ENCODE measurements at places on chromosomes 5 and 9.

DNA sequence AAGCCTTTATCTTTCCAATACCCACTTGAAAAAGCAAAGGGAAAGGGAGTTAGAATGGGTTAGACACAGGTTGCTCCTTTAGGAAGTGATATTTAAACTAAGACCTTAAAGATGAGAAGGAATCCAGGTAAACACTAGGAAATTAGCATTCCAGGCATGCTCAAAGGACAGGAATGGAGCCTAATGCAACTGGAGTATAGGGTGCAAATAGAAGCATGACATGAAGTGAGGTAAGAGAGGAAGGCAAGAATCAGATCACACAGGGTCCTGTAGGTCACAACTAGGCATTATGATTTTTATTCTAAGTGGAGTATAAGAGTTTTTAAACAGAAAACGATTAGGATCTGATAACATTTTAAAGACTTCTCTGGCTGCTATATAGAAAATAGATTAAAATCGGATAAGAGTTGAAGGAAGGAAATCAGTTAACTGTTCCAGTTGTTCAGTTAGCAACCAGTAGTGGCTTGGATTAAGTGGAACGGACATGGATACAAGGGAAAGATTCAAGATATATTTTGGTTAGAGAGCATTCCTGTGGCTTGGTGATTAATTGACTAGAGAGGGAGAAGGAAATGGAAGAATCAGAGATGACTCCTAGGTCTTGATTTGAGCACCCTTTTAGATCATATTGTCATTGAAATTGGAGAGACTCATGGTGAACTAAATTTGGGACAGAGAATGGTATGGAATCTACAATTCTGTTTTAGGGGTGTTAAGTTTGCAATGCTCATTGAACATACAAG is 95.9 kb downstream of the FBXO4 start:
- peak; percentile 7 for DNase-seq

DNA sequence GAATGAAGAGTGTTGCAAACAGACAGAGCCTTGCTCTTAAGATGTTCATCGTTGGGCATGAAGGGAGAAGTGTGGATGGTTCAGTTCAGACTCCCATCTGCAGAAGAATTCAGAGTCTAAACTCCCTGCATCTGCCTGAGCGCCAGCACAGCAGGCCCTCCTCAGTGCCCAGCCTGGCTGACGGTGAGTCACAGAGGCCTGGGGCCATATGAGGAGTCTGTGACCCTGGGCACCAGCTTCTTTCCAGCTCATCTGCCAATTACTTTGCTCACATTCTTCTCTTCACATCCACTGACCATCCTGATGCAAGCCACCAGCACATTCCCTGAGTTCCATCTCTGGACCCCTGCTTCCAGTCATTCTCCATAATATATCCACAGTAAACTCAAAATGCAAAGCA is 401.1 kb upstream of the TRPC7 start:
- no peak for DNase-seq

- DNase-seq, result no peak
These were observed 16.4 kb downstream of the MAN2A1 start for GRCh38 chr5:109706095-109706494.

- peak; percentile 74 for DNase-seq
These were observed 1.2 kb downstream of the CDC14B start for GRCh38 chr9:96618209-96619123.

GRCh38 chr5:36417668-36418067 is 116.0 kb upstream of the RANBP3L start:
- no peak for DNase-seq

GRCh38 chr9:131943351-131943841 is 136.3 kb downstream of the MED27 start:
- no peak for DNase-seq

DNA sequence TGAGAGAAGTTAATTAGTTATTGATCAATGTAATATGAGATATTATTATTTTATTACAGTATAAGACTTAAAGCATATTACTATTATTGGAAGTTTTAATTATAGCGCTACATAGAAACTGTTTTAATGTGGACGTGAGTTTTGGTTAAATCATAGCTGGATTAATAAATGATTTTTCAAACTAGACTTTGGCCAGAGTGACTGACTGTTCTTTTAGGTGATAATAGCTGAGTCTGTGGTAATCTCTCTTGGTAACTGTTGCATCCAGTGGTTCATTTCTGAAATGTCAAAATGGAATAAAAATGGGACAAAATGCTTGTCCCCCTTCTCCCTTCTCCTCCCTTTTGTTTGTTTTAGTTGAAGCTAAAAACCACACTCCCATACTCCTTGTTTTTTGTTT is 28.1 kb downstream of the ANKHD1 start:
- DNase-seq, result no peak

- DNase-seq, result no peak
These were observed 23.9 kb upstream of the ANKRD55 start for GRCh38 chr5:56257010-56257409.

DNA sequence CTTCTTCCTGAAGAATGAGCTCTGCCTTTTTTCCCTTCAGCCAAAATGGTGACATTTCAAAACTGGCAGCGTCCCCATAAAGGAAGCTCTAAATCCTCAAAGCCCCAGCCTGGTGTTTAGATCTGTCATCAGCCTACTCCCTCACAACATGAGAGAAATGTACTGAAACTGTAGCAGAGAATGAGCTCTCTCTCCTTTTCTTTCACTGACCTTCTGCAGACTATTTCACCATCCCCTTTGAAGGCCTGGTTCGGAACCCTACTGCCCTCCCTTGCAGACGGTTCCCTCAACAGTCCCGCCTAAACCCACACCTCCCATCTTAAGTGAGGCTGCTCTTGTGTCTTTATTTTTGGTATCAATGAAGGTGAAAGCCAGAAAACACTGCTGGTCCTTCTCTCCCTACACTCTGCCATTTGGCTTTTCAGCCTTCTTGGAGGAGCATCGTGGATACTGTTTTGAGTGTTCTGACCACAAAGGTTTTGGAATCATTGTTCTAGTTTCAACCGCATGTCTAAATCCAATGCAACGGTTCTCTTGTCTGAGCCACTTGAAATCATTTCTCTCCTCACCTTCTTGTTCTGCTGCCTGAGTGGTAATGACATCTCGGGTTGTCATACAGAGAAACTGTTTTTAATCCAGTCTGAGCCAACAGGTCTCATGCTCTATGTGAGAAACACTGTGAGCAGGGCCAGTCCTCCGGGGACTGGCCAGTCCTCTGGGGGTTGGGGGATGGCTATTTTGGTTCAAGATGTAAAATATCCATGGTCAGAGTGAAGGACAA is 39.0 kb downstream of the ITK start:
- no peak for DNase-seq

- DNase-seq, result no peak
These were observed 30.0 kb downstream of the PLPP7 start for GRCh38 chr9:131319486-131319885.

DNA sequence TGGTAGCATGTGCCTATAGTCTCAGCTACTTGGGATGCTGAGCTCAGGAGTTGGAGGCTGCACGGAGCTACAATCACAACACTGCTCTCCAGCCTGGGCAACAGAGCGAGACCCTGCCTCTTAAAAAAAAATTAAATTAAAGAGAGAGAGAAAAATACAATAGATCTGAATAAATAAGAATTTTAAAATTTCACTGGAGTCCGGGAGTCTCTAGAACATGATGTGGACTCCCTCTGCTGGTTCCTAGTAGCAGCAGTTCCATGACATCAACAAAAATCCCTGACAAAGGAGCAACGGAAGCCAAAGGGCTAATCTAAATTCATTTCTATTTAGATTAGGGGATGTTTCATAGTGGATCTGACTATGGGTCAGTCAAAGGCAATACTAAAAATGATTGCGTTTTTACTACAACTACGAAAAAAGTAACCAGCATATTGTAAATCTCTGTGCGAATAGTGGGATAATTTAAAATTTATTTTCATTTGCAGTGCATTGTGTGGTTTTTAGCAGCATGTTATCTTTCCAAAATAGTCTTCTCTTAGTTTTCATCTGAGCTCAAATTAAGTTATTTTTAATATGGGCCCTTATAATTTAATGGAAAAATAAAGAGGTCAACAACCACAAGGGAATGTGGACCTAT is 6.7 kb downstream of the INIP start:
- DNase-seq, result peak; percentile 66

DNA sequence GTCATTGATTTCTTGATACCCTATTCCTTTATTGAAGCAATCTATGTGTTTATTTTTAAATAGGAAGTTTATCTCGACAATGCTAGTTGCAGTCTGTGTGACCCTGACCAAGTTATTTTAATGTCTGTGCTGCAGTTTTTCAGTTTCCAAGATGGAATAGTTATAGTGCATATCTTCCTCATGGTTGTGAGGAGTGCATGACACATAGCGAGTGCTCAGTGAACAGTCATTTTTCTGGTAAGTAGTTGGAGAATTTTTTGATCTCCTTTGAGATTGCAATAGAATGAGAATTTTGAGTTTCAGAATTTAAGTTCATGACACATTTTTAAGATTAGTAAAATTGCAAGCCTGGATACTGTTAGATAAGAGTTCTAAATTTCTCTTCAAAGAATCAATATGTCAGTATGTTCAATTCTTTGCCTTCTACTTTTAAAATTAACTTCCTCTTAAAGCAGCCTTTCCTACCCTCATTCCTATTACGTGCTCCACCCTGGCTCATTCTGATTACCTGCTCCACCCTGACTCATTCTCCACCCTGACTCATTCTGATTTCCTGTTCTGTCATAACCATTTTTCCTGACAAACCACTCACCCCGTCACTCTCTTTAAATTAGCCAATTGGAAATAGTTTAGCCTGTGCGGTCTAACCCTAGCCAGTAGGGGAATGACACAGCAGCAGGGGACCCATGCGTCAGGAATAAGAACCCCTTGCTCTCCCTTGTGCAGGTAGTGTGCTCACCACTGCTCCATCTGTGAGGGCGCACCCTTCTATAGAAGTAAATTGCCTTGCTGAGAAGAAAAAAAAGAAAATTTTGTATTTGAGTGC is 30.7 kb downstream of the SPIN1 start:
- DNase-seq, result peak; percentile 52

DNA sequence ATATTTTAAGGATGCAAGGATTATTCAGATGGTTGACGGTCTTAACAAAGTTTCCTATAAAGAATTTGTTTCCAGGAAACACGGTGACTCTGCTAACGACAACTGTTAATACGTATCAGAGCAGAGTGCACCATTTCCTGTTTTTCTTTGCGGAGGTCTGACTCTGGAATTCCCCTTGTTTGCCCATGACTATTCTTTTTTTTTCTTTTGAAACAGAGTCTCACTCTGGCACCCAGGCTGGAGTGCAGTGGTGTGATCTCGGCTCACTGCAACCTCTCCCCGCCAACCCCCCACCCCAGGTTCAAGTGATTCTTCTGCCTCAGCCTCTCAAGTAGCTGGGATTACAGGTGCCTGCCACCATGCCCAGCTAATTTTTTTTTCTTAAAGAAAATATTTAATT is 115.9 kb downstream of the CDC42SE2 start:
- peak; percentile 92 for DNase-seq

GRCh38 chr9:113578882-113579282 is 115.4 kb downstream of the RGS3 start:
- DNase-seq, result peak; percentile 98

GRCh38 chr5:60943624-60944023 is 1.2 kb downstream of the ERCC8 start:
- DNase-seq, result peak; percentile 13

DNA sequence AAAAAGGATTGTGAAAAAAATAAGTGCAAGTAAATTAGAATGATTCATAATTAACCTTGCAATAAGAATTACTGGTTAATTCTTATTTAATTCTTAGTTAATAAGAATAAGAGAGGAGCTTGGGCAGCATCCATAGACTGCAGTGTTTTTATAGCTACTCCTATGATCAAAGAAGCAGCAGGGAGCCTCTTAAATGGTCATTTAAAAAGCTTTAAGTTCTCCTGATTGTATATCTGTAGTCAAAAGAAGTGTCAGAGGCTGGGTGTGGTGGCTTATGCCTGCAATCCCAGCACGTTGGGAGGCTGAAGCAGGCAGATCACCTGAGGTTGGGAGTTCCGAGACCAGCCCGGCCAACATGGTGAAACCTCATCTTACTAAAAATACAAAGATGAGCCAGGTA is 14.4 kb downstream of the ACER2 start:
- no peak for DNase-seq

DNA sequence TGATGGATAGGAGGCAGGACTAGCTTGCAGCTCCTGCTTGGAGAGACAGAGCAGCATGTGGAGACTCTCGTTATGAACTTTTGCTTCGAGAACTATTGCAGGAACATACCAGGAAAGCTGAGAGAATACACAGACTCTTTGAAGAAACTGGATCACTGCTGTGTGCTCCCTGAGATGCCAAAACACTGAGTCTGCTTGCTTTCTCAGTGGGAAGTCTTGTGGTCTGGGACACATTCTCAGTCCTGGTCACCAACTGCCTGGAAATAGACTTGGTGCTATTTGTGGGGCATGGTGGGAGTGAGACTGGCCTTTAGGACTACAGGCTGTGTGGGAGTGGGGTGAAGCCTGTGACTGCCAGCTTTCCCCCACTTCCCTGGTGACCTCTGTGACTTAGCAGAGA is 252.6 kb downstream of the MED10 start:
- DNase-seq, result no peak

- DNase-seq, result peak; percentile 52
These were observed 72.8 kb upstream of the ASTN2 start for GRCh38 chr9:117487555-117488175.

DNA sequence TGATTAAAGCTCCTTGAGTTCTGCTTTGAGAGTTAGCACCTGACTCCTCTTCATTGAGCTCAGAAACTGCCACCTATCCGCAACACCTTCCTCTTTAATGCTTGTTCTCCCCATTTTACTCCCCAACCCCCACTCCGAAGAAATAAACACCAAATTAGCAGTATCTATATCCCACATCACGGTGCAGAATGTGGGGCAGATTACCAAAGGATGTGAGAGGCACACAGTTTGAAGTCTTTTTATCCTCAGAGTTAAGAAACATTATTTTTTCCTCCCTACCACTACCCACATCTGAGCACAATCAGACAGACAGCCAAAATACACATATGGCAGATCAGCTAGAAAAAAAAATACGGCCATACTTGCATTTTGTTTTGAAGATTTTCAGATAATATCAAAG is 26.1 kb upstream of the IL7R start:
- DNase-seq, result no peak

DNA sequence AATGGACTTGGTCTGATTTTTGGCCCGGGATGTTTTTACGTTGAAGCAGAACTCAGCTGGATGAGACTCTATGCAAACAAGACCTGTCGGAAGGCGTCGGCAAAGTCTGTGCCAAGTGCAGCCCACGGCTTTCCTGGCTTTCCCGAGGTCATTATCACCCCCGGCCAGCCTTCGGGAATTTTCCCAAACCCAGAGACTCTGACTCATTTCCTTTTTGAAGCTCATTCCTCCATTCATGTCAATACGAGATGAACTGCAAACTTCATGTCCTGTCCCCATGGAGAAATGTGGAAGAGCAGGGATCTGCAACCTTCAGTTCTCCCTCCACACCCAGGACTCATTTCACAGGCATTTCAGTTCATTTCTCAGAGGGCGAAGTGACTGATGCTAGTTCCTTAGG is 95.3 kb downstream of the IRX2 start:
- no peak for DNase-seq
